ENCODE measurements at places on chromosomes 1 and 21. TPM values are rescaled to one million over a fixed set of nuclear protein-coding genes. Genes with fewer than 3 reads are reported as not detected.

- H3K27me3 ChIP-seq = no peaks in the 10 kb centered on the region
- no peak overlapping the region for H3K4me3 ChIP-seq
- H3K36me3 ChIP-seq = no peaks in the 10 kb centered on the region
- H3K4me1 ChIP-seq = no peaks in the 10 kb centered on the region
- DNase-seq = no peak
Observed at GRCh38 chr1:172215006-172215405, 205.5 kb upstream of the C1orf105 start.

GRCh38 chr21:21226472-21226871 lies 228.3 kb downstream of the NCAM2 start:
- H3K4me1 ChIP-seq = no peaks in the 10 kb centered on the region
- H3K27ac ChIP-seq = no peak overlapping the region
- H3K27me3 ChIP-seq = no peaks in the 10 kb centered on the region
- DNase-seq = no peak

- DNase-seq = peak; percentile 25
- no peaks in the 10 kb centered on the region for H3K36me3 ChIP-seq
- no peak overlapping the region for H3K4me3 ChIP-seq
- no peaks in the 10 kb centered on the region for H3K4me1 ChIP-seq
- no peak overlapping the region for H3K27ac ChIP-seq
Observed at GRCh38 chr1:193143285-193143684, 21.5 kb downstream of the CDC73 start.

DNA sequence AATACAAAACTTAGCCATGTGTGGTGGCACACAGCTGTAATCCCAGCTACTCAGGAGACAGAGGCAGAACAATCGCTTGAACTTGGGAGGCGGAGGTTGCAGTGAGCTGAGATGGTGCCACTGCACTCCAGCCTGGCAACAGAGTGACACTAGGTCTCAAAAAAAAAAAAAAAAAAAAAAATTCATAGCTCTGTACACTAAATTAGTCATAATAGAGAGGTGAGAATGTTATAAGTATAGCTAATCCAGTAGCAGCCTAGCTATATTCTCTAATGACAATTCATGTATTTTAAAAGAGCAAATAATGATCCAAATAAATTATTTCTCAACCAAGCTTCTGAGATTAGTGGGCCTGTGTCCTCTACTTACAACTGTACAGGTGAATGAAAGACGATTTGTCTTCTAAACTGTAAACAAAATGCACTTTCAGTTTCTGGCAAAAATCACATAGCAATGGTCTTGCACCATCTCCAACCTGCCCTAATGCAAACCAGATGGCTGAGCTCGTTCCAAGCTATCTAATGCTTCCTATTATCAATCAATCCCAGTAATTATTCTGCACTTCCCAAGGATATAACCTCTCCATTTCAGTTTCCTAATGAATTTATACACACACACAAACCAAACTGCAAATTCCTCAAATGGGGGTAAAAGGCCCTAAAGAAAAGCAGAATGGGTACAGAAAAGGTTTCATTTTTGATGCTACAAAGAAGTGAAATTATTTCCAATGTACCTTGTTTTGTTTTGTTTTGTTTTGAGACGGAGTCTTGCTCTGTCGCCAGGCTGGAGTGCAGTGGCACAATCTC lies 56.5 kb downstream of the GATAD2B start:
- H3K36me3 ChIP-seq = no peaks in the 10 kb centered on the region
- H3K27ac ChIP-seq = no peak overlapping the region
- no peak for DNase-seq
- no peak overlapping the region for H3K4me3 ChIP-seq
- no peaks in the 10 kb centered on the region for H3K27me3 ChIP-seq

DNA sequence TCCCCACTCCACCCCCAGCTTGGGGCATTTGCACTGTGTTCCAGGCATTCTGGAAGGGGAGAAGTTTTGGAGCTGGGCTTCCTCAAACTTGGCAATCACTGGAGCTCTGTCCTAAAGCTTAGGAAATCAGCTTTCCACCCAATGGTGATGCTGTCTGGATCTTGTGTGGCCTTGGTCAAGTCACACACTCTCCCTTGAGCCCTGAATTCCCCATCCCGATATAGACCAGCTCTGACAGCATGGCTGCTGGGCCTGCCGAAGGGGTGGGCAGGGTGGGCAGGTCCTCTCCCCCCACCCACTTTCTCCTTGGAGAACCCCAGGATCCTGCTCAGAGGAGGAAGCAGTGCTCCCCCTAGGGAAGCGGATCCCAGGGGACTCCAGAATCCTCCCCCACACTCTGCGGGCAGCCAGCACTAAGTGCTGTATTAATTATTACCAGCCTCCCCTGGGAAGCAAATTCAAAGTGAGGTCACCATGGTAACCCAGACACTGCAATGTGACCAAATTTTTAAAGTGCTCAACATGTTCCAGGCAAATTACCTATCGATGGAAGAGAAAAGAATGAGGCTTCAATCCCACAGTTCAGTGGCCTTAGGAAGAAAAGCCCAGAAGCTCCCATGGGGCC lies 21.3 kb upstream of the LDLRAP1 start:
- peaks cover 5% of the 10 kb centered on the region for H3K4me1 ChIP-seq
- DNase-seq = no peak
- H3K4me3 ChIP-seq = no peak overlapping the region
- H3K27me3 ChIP-seq = no peaks in the 10 kb centered on the region

DNA sequence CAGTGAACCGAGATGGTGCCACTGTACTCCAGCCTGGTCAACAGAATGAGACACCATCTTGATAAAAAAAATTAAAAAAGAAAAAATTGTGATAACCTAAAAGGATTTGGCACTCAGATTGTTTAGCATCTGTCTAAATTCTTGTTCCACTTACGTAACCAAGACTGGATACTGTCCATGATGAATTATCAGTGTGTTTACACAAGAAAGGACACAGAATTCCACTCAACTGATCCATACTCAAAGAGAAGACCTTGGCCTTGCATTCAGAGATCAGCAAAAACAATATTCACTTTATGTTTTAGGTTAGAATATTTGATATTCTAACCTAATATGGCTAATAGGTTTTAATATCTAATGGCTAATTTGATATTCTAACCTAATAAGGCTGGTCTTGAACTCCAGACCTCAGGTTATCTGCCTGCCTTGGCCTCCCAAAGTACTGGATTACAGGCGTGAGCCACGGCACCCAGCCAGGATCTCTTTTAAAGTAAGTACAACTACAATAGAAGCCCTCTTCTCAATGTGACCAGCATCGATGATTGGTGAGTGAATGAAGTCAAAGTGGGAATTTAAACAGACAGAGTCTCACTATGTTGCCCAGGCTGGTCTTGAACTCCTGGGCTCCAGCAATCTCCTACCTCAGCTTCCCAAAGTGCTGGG lies 43.1 kb upstream of the COX20 start:
- H3K4me3 ChIP-seq = no peak overlapping the region
- H3K27me3 ChIP-seq = no peaks in the 10 kb centered on the region
- no peaks in the 10 kb centered on the region for H3K4me1 ChIP-seq
- no peaks in the 10 kb centered on the region for H3K36me3 ChIP-seq
- DNase-seq = no peak
- no peak overlapping the region for H3K27ac ChIP-seq

- H3K4me1 ChIP-seq = no peaks in the 10 kb centered on the region
- H3K4me3 ChIP-seq = no peak overlapping the region
- no peaks in the 10 kb centered on the region for H3K36me3 ChIP-seq
- DNase-seq = no peak
- no peak overlapping the region for H3K27ac ChIP-seq
- H3K27me3 ChIP-seq = no peaks in the 10 kb centered on the region
Observed at GRCh38 chr1:231493421-231494185, 34.9 kb upstream of the TSNAX start.

DNA sequence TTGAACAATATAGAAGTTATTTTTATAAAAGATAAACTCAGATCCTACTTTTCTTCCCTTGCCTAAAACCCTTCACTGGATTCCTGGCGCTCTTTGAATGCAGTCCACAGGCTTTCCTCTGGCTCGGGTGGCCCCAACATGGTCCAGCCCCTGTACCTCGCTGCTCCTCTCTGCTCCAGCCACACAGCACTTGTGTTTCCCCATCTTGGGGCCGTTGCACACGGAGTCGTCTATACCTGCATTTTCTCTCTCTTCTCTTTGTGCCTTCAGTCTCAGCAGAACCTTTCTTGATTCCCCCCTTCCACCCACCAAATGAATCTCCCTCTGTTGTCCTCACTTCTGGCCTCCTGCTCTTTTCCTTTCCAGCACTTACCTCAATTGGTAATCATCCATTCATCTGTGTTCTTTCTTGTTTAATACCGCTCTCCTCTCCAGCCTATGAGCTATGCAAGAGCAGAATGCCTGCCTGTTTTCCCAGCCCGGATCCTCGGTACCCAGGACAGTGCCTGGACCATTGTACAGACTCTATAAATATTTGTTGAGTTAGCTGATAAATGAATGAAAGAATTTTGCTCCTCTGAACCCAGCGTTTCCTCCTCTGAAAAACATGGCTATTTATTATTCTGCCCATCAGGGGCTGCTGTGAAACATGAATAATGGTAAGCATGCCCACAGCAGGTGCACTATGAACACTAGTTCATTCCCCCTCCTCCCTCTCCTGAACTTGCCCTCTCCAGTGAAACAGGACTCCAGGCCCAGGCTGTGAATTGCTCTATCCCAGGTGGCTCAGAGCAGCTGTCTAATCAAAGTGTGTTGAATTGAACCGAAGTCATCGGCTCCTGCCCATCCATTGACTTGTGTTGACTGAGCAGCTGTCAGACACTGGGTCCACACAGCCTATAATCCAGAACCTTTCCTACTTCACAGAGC lies 266.9 kb downstream of the PTPRU start:
- H3K36me3 ChIP-seq = no peaks in the 10 kb centered on the region
- H3K27ac ChIP-seq = no peak overlapping the region
- no peaks in the 10 kb centered on the region for H3K4me1 ChIP-seq

DNA sequence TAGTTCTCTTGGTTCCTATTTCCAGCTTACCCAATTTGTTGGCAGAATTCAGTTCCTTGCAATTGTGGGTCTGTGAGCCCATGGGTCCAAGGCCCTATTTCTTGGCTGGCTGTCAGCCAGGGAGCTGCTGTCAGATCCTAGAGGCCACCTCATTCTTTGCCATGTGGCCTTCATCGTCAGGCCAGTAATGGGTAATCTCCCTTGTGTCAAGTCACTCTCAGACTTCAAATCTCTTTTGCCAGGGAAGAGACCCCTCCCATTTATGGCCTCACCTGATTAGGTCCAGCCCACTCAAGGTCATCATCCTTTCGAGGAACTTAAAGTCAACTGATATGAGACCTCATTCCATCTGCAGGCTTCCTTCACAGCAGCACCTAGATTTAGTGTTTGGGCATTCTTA lies 17.9 kb downstream of the OBSCN start:
- no peaks in the 10 kb centered on the region for H3K27me3 ChIP-seq
- H3K27ac ChIP-seq = no peak overlapping the region
- no peak for DNase-seq
- H3K36me3 ChIP-seq = peaks cover 73% of the 10 kb centered on the region
- H3K4me3 ChIP-seq = no peak overlapping the region

- peaks cover 94% of the 10 kb centered on the region for H3K36me3 ChIP-seq
- H3K27me3 ChIP-seq = no peaks in the 10 kb centered on the region
- no peak for DNase-seq
- H3K4me1 ChIP-seq = no peaks in the 10 kb centered on the region
- H3K27ac ChIP-seq = no peak overlapping the region
Observed at GRCh38 chr1:156470473-156470872, 30.1 kb downstream of the MEF2D start.

GRCh38 chr1:47031059-47031458 lies 7.6 kb downstream of the CYP4X1 start:
- H3K27me3 ChIP-seq = no peaks in the 10 kb centered on the region
- H3K36me3 ChIP-seq = no peaks in the 10 kb centered on the region
- no peak overlapping the region for H3K4me3 ChIP-seq
- no peak for DNase-seq
- H3K4me1 ChIP-seq = no peaks in the 10 kb centered on the region

- peaks cover 8% of the 10 kb centered on the region for H3K27me3 ChIP-seq
- H3K36me3 ChIP-seq = no peaks in the 10 kb centered on the region
- no peak overlapping the region for H3K27ac ChIP-seq
- DNase-seq = no peak
- H3K4me3 ChIP-seq = no peak overlapping the region
- H3K4me1 ChIP-seq = peaks cover 6% of the 10 kb centered on the region
Observed at GRCh38 chr1:205346956-205347574, 9.7 kb downstream of the KLHDC8A start.

GRCh38 chr1:1293263-1294249 lies 13.3 kb downstream of the SCNN1D start:
- H3K4me1 ChIP-seq = no peaks in the 10 kb centered on the region
- no peak overlapping the region for H3K4me3 ChIP-seq
- H3K27me3 ChIP-seq = no peaks in the 10 kb centered on the region
- peaks cover 11% of the 10 kb centered on the region for H3K36me3 ChIP-seq
- no peak for DNase-seq

- H3K4me3 ChIP-seq = peak overlapping the region; percentile 83
- H3K27ac ChIP-seq = peak overlapping the region; percentile 95
- DNase-seq = no peak
- no peaks in the 10 kb centered on the region for H3K36me3 ChIP-seq
Observed at GRCh38 chr1:66925944-66926343, 1.2 kb downstream of the MIER1 start.

GRCh38 chr1:67393737-67394136 lies 36.5 kb downstream of the SERBP1 start:
- no peak for DNase-seq
- no peak overlapping the region for H3K27ac ChIP-seq
- no peaks in the 10 kb centered on the region for H3K36me3 ChIP-seq

DNA sequence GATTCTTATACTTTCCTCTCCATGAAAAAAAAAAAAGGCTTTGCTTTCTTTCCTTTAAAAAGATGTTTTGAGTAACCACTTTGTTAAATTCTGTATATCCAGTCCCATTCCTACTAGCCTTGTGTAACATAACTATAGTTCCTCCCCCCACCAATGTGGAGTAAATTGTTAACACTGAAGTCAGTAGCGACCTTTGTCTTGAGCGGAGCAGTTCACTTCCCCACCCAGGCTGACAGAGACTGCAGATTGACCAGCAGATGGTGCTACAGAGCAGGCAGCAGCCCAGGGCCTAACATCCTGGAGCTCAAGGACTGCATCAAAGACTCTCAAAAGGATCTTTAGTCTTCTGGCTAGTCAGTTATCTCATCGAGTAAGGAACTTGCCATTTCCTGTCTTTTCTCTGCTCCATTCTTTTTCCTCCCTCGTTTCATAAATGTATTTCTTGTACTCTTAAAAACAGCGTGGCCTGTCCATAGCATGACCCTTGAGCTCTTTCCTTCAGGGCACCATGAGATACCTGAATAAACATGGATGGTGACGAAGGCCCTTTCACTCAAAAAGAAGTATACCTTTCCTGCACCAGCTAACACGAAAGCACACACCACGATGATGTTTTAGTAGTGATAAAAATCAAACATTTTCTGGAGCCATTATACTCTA lies 503.5 kb upstream of the PKN2 start:
- no peaks in the 10 kb centered on the region for H3K4me1 ChIP-seq
- DNase-seq = peak; percentile 46

GRCh38 chr1:195576641-195577040 lies 1031.6 kb downstream of the KCNT2 start:
- DNase-seq = no peak
- H3K36me3 ChIP-seq = no peaks in the 10 kb centered on the region
- H3K4me1 ChIP-seq = no peaks in the 10 kb centered on the region
- no peak overlapping the region for H3K27ac ChIP-seq

Gene IGSF3
- polyA plus RNA-seq = not detected

Gene PLA2G5
- polyA plus RNA-seq = not detected

Gene AMY1B
- polyA plus RNA-seq = not detected

Gene INAVA
- not detected for polyA plus RNA-seq

Gene FMO2
- not detected for polyA plus RNA-seq

Gene FAM167B
- polyA plus RNA-seq = not detected

Gene ARHGEF19
- polyA plus RNA-seq = 9.0 TPM

Gene ANGPTL1
- not detected for polyA plus RNA-seq

Gene SLC44A5
- 0.92 TPM for polyA plus RNA-seq

Gene FALEC
- not detected for polyA plus RNA-seq

Data from naive thymus-derived CD4-positive, alpha-beta T cell (primary cell).